NB4 (cell line): ENCODE measurements at places on chromosomes 2 and 18.

GRCh38 chr2:74702001-74702715, 48.1 kb downstream of the SEMA4F start:
- no peak for DNase-seq

GRCh38 chr2:5563411-5563810, 128.8 kb upstream of the SOX11 start:
- no peak for DNase-seq

DNA sequence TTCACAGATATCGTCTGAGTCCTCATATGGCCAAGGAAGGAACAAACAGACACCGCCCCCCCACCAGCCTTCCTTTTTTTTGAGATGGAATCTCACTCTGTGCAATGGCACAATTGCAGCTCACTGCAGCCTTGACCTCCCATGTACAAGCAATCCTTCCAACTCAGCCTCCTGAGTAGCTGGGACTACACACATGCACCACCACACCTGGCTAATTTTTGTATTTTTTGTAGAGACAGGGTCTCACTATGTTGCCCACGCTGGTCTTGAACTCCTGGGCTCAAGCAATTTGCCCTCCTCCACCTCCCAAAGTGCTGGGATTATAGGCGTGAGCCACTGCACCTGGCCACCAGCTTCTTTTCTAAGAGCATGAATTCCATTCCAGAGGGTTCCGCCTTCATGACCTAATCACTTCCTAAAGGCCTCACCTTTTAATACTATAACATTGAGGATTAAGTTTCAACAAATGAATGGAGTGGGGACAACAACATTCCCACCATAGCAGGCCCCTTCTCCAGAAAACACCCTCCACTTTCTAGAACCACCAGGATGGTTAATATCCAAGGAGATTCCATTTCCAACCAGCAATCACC, 2.2 kb upstream of the TMBIM1 start:
- DNase-seq, result no peak

DNA sequence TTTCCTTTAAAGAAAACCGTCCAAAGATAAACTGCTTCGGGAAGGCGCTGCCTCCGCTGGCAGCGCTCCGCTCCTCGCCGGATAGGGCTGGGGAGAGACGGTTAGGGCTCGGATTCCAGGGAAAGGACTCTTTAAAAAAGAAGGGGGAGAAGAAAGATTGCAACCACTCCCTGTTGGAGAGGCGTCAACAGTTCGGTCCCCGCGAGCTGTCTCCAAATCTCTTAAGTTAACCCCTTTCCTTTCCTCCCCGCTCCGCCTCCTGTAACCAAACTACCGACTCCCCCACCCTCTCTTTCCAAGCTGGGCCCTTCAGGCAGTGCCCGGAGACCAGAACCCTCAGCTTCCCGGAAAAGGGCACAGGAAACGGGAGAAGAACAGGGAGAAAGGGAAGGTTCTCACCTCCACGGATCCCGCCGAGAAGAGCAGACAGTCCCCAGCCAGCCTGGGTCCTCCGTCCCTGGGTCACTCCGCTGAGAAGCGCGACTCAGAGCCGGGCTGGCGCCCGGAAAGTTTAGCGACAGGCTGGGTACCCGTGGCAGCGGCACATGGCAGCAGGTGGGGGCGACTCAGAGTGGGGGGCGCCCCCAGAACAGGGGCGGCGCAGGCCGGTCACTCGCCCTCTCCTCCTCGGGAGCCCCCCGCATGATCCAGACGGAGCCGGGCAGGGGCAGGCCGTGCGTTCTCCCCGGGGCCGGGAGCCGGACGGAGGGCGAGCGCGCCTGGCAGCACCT, 675 bp downstream of the FZD5 start:
- peak; percentile 55 for DNase-seq

DNA sequence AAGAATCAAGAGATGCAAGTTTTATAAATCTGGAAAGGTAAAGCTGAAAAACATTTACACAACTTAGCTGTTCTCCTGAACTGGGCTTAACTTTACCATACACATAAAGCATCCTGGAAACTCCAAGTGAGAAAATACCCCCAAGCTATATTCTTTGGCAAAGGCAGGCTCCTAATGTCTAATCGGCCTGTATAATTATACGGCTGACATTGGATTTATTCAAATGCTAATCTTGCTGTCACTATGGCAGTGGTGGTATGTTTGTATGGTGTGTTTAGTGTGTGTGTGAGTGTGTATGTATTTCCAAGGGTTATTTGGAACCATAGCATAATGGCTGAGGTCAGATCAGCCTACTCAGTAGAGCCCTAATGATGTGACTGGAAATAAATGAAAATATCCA, 1031.8 kb upstream of the ZEB2 start:
- no peak for DNase-seq

- no peak for DNase-seq
Measured at GRCh38 chr2:65072181-65072970, 16.2 kb downstream of the CEP68 start.

- DNase-seq, result no peak
Measured at GRCh38 chr2:54408288-54408687, 47.8 kb upstream of the SPTBN1 start.

DNA sequence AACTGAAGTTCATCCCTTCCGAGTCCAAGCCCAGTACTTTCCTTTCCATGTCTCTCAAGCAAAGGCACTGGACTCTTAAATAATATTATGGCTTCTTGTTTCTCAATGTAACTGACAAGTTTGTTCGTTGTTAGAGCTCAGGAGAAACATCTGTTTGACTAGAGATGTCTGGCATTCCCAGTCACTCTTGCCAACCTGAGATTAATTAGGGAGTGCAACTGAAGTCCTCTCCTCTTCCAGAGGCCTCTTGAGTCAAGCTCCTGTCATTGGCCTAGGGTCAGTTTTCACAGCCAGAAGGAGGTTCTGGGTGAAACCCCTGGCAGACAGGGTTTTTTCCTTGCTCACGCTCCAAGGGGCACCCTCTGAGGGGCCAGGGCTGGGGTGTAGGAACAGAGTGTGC, 196.1 kb downstream of the AGPS start:
- DNase-seq, result no peak

DNA sequence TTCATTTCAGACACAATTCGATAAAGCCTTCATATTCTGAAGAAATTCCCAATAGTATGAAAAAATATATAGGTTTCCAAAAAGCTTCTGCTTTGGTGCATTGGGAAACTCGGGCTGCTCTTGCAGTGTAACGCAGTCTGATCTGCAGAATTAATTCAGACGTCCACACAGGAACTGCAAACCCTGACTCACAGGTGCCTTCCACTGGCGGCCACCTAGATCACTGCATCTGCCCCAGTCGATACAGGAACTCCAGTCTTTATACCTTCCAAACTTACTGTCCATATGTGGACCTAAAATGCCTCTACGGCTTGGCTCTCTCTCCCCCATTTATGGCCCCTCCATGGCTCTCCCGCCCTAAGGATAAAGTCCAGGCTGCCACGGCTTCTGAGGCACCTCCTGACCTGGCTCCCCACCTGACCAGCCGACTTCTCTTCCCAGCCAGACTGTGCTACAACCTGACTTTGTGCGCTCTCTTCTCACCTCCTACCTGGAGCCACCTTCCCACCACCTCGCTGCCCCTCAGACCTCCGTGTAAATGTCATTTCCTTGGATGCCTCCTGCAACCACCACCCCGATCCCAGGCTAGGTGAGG, 39.7 kb downstream of the L3MBTL4 start:
- DNase-seq, result no peak

- DNase-seq, result no peak
Measured at GRCh38 chr2:228798458-228799207, 472.5 kb downstream of the PID1 start.

DNA sequence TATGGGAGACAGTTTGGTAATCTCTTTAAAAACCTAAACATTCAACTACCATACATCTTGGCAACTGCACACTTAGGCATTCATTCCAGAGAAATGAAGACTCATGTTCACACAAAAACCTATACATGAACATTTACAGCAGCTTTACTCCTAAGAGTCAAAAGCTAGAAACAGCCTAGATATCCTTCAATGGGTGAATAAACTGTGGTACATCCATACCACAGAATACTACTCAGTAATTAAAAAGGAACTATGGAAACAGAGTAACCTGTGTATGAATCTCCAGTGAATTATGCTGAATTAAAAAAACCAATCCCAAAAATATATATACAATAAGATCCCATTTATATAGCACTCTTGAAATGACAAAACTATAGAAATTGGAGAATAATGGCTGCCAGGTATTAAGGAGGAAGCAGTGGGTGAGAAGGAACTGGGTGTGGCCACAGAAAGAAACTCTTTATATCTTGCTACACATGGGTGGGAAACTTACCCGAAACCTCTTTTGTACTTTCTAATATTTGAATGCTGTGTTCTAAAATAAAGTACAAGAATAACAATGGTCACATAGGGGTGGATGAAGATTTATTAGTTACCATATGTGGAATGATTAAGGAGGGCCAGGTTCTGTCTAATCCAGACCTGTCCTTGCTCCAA, 13.7 kb downstream of the SESTD1 start:
- no peak for DNase-seq

- no peak for DNase-seq
Measured at GRCh38 chr18:58511897-58512581, 116.9 kb downstream of the ALPK2 start.

- DNase-seq, result no peak
Measured at GRCh38 chr2:120847700-120848321, 112.1 kb downstream of the GLI2 start.
